ENCODE measurements at places on chromosomes 7 and 10. TPM values are rescaled to one million over a fixed set of nuclear protein-coding genes. Genes with fewer than 3 reads are reported as not detected.

GRCh38 chr7:123231021-123232000 lies 31.5 kb upstream of the SLC13A1 start:
- no peak for DNase-seq

DNA sequence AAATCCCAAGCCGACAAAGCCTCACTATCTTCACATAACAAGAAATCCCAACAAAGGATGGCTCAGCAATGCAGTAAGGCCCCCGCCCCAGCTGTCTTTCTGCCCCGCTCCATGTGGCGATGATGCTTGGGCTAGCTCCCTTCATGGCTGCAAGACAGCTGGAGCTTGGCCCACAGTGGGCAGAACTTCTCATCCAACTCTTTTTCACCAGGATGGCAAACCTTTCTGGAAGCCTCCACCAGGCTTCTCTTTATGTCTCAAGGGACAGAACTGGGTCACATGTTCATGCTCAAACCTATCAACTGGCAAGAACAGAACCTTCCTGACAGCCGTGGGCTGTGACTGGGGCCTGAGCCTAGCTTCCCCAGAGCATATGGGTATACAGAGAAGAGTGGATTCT lies 260.5 kb upstream of the MKLN1 start:
- no peak for DNase-seq

DNA sequence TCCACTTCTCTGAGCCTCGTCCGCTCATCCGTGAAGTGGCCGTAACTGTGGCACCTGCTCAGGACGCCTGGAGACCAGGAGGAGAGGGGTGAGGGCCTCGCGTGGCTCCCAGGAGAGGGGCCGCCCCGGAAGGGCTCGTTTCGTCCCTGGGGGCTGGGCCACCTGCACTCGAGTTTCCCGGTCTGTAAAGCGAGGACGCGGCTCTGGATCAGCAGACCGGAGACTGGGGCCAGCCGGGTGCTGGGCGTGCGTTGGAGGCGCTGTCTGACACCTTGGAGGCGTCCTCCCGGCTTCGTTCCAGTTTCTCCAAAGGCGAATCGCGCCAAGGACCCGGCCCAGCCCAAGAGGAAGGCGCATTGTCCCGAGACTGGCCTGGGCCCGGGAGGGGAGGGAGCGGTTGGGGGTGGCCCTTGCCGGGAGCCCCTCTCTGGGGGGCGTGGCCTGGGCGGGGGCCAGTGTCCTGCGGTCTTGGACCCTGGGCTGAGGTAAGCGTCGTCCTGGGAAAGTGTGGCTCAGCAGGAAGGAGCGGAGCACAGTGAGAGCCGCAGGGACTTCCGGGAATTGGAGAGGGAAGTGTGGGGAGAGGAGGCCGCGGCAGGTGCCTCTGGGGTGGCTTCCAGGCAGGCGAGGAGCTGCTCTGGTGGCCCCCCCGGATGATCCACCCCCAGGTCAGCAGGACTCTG lies 89.6 kb downstream of the FOXL3 start:
- no peak for DNase-seq

Gene FGFR2
- 149 TPM for total RNA-seq

Gene CYP26C1
- 0.29 TPM for total RNA-seq

DNA sequence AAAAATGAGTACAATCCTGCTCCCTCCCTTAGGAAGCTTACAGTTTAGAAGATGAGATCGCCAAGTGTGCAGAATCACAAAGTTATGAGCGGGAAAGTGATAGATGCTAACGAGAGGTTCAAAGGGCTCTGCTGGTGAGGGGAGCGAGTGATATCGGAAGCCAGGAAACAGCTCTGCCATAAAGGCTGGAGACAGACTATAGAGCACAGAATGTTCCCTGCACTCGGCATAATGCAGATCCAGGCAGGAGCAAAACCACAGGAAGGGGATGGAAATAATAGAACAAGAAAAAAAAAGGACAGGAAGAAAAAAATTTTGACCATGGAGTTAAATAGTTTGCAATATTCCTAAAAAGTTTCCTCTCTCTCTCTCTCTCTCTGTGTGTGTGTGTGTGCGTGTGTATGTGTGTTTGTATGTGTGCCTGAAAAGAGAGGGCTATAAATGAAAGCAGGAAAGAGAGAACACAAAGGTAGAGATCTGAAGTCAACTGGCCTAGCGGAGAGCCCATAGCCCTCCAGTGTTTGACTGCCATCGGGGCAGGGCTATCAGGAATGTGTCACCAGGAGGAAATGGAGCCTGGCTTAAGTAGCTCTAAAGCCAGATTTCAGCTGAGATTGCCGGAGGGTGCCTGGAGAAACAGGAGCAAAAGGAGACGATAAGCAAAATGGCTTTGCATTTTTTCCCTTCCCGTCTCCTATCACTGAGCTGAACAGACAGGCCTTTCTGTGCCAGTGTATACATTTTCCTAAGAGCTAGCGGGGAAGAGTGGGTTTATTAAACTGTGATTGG lies 175.8 kb upstream of the LYZL1 start:
- DNase-seq, result no peak

- no peak for DNase-seq
These were observed 117.4 kb upstream of the MAGI2 start for GRCh38 chr7:79570903-79571302.

- DNase-seq, result no peak
These were observed 90.2 kb upstream of the AGK start for GRCh38 chr7:141460781-141461715.

- DNase-seq, result no peak
These were observed 4.9 kb downstream of the SMURF1 start for GRCh38 chr7:99139036-99139435.

- DNase-seq, result no peak
These were observed 224.7 kb downstream of the INHBA start for GRCh38 chr7:41478187-41478586.

Gene SLC26A5
- not detected for total RNA-seq

Gene AASS
- total RNA-seq, result 70.2 TPM

DNA sequence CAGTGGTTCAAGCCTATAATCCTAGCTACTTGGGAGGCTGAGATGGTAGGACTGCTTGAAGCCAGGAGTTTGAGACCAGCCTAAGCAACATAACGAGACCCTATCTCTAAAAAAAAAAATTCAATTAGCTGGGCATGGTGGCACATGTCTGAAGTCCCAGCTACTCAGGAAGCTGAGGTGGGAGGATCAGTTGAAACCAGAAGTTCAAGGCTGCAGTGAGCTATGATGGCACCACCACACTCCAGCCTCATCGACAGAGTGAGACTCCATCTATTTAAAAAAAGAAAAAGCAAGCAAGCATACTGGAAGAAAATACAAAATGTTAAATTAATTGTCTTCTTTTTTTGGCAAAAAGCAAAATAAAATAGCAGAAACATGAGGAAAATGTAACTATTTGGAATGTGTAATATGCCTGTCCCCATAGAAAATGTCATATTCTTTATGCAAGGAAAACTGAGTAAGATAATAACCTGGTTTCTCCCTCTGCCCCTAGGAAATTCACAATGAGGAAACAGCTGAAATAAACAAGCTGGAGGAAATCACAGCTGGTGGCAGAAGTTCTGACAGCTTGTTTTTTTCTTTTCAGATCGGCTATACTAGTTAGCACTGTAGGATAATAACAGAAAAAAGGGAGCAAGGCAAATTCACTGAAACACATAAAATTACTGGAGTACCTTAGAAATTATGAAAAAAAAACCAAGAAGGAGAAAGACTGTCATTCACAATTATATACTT lies 48.5 kb downstream of the HERPUD2 start:
- no peak for DNase-seq

DNA sequence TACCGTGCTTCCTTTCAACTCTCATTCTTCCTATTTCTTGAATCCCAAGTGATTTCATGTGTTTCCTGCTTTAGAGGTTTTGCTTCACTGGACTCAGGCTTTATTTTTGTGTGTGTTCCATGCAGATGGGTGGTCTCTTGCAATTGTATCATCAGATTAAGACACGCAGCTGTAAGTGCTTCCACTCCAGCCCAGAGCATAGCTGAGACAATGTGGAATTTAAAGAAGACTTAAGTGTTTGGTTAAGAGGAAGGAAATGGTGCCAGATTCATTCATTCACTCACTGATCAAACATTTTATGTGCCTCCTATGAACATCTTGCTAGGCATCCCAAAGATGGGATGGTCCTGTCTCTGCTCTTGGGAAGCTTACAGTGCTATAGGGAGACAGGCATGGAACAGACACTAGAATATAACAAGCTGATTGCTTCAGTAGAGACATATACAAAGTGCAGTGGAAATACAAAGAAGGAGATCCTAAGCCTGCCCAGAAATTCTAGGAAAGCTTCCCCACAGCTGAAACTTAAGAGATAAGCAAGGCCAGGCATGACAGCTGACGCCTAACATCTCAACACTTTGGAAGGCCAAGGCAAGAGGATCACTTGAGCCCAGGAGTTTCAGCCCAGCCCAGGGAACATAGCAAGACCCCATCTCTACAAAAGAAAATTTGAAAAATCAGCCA lies 46.1 kb upstream of the LRRC17 start:
- no peak for DNase-seq

- DNase-seq, result no peak
These were observed 400.0 kb upstream of the FZD8 start for GRCh38 chr10:36042135-36042534.

DNA sequence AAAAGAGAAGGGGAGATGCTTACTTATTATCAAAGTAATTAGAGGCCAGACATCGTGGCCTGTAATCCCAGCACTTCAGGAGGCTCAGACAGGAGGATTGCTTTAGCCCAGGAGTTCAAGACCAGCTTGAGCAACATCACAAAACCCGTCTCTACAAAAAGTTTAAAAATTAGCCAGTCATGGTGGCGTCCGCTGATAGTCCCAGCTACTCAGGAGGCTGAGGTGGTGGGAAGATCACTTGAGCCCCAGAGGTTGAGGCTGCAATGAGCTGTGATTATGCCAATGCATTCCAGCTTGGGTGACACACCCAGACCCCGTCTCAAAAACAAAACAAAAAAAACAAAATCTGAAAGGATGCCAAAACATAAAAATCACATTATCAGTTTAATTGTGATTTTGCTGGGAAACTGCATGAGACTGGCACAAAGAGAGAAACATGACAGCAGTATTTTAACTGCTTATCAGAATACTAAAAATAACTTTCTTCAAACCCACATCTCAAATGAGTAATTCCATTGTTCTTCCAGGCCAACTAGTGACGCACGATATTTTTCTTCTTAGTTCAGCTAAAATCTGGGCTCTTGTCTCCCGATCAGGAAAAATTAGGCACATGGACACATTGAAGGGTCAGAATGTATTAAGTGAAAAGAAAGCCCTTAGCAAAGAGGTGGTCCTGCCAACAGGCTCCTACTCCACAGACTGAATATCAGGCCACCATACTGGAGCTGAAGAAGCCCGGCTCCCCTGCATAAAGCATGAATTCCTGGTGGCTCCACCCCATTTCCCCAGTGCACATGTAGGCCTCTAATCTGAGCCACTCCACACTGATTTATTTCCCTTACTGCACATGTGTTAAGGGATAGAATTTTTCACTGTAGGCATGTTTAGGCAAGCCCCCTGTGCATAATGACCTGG lies 9.6 kb upstream of the CCM2 start:
- DNase-seq, result no peak

Gene ANXA8
- not detected for total RNA-seq

DNA sequence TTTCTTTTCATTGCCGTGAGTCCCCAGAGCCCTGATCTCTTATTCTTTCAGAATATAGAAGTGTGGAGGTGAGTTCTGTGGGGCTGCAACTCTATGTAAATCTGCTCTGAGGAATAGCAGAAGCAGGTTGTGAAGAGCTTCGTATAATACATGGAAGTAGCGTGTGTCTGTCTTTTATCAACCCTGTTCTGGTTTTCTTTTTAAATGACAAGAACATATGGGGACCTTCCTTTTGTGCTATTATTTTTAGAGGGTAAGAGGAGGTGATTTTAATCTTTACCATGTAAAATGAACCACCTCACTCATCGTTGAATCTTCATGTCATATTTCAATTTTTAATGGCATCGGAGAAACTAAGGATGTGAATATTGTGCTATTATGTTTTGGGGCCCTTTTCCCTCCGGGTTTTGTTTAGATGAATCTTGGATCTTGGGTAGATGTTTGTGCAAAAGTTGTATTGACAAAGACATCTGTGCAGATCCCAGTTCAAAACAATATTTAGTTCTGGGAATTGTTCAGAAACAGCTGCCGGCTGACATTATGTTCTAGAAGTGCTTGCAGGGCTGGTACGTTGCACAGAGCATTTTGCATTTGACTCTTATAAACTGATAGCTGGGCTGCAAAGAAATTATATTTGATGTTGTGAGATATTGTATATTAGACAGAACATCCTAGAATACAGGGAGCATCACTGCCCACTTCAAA lies 46.7 kb downstream of the PLXDC2 start:
- no peak for DNase-seq

DNA sequence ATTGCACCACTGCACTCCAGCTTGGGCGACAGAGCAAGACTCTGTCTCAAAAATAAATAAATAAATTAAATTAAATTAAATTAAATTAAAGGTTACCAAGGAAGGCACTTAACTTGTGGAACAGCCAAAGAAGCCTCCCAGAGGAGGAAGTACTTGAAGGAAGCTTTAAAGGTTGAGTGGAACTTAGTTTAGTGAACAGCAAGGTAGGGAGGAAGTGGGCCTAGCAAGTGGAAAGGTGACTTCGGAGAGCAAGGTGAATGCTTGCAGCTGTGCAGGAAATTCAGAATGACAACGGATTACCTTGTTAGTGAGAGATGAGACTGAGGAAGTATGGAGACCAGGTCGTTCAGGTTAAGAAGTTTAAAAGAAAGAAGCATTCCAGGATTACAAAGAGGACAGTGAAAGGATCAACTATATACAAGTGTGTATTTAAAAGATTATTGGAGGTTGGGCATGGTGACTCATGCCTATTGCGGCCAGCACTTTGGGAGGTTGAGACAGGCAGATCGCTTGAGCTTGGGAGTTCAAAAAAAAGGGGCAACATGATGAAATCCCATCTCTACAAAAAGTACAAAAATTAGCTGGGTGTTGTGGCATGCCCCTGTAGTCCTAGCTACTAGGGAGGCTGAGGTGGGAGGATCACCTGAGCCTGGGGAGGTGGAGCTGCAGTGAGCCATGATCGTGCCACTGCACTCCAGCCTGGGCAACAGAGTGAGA lies 12.8 kb upstream of the RPEL1 start:
- DNase-seq, result no peak

Gene ZCWPW1
- total RNA-seq, result 3.8 TPM

GRCh38 chr7:87517136-87517815 lies 41.8 kb upstream of the ABCB4 start:
- no peak for DNase-seq

Gene PTPRN2
- 9.4 TPM for total RNA-seq

Gene ATOH7
- 0.65 TPM for total RNA-seq

Gene ING3
- 28.3 TPM for total RNA-seq

Gene AS3MT
- 26.9 TPM for total RNA-seq

Data from progenitor cell of endocrine pancreas (in vitro differentiated cells).